ENCODE measurements at places on chromosomes 7 and 10.

DNA sequence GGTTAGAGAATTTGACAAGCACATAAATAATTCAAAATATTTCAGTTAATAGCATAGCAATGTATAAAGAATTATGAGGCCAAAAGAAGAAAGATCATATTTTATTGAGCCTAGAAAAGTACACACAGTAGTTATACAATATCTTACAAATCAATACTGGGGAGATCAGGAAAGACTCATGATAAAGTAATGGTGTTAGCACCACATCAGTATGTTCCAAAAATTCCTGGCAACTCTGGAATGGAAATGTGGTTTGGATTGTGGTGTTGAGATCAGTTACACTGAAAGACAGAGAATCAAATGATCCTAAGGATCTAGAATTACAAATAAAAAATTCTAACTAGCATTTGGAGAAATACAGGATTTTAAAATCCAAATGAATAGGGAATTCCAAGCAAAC, 420.5 kb upstream of the CNTNAP2 start:
- no peak for DNase-seq

DNA sequence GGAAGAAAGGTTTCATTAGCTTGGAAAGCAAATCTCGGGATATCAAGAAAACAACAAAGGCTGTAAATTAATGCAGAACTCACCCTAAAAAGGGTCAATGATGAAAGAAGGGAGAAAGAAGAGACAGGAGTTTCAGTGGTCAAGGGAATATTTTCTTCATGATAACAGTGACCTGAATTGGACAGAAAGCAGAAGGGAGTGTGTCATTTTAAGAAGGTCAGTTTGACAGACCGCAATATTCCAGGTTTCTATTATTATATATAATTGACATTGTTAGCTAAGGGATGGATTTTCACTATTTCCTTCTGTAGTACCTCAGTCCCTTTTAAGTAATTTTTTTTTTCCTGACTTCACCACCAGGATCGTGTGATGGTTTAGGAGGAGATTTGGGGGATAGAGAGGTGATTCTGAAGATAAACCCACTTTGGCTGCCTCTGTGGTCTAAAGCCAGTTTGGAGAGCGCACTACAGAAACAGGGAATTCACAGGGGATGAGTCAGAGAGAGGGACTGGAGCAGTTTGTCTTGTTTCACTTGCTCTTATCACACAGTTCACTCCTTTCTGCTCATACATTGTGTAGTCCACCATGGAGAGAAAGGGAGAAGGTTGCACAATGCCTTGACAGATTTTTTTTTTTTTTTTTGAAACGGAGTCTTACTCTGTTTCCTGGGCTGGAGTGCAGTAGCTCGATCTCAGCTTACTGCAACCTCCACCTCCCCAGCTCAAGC, 417.9 kb downstream of the AUTS2 start:
- DNase-seq = no peak

GRCh38 chr10:22589851-22590514, 124.4 kb downstream of the PIP4K2A start:
- DNase-seq = no peak

DNA sequence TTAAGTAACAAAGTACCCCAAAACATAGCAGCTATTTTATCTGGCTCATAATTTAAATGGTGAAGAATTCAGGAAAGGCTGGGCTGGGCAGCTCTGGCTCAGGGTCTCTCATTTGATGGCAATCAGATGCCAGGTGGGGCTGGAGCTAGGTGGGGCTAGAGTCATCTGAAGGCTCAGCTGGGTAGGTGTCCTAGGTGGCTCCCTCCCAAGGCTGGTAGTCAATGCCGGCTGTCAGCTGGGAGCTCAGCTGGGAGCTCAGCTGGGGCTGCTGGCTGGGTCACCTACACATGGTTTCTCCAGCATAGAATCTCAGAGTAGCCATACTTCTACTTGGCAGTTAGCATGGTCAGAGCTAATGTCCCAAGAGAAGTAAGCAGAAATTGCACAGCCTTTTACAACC, 34.1 kb downstream of the OSBPL3 start:
- no peak for DNase-seq

- DNase-seq = peak; percentile 10
Observed at GRCh38 chr10:17737027-17737965, 14.7 kb upstream of the TMEM236 start.

DNA sequence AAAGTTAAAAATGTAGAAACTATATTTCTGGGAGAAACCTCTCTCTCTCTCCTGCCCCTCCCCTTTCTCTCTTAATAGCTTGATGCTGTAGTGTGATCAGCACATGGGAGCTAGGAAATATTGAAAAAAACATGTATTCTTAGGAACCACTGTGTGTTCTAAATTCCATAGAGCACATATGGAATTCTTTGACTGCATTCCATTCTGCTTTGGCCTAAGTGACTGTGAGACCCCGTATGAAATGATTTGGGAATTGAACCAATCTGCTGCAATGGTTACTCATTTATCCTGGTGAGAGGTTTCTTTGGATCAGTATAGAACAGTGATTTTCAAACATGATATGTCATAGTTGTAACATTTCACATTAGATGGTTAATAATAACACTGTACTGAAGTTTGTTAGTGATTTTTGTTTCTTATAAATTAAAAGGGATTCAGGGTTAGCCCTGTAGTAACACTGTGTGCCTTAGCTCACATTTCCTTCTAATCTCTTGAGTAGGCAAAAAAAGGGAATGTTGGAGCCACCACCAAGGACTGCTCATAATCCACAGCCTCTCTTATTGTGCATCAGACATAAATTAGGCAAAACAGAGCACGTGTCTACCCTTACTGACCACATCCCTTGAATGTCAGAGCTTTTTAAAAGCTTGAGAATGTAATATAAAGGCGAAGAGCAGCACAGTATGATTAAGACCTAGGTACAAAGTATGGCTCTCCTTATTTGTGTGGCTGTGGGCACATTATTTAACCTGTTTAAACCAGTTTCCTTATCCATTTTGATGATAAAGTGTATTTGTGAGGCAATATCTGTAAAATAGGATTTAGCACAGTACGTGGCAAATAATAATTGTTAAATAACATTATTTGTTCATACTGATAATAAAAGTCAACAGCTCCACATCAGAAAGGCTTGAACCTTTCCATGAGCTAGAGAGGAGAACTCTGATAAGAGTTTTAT, 69.1 kb downstream of the FAM185A start:
- DNase-seq = no peak

DNA sequence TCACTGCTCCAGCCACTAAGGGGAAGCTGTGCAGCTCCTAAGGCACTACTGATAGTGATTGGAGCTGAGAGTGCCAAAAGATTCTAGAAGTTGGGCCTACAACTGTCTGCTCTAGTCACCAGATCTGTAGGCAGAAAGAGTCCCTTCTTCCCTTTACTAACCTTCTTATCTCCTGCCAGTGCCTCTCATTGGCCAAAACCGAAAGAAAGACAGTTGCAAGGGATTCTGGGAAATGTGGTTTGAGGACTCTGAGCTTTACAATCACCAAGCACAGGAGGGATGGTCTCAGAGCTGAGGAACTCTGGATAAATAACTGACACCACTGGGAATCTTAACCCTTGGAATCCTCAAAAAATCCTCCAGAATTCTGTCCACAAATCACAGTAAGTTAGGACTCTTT, 615.8 kb downstream of the CCSER2 start:
- DNase-seq = no peak
